ENCODE measurements at places on chromosomes 5 and 9.
A peak's percentile ranks its signal among the peaks of the same experiment; 100 is the strongest.

GRCh38 chr5:14212838-14213237 lies 69.7 kb downstream of the TRIO start:
- DNase-seq: no peak

- no peak for DNase-seq
Measured at GRCh38 chr5:2017540-2018389, 135.0 kb upstream of the IRX4 start.

- no peak for DNase-seq
Measured at GRCh38 chr5:74028406-74028805, 402.4 kb downstream of the ARHGEF28 start.

DNA sequence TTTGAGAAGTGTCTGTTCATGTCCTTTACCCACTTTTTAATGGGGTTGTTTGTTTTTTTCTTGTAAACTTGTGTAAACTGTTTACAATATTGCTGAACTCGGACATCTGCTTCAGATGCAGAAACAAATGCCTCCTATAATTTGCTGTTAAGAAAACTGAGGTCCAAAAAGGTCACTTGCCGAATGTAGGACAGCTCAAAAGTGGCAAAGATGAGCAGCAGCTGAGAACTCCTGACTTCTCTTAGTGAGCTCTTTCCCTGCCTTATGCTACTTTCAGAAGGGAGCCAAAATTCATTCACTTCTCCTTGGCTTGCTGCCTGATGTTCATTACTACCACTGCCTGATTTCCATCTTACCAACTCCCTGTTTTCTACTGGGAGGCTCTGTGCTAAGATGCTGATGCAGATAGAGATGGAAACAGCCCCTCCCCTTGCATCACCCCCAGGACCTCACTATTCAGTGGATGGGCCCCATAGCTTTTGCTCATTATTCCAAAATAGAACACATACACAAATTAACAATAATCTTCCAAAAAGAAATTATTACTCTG lies 60.1 kb downstream of the SEMA6A start:
- DNase-seq: no peak

DNA sequence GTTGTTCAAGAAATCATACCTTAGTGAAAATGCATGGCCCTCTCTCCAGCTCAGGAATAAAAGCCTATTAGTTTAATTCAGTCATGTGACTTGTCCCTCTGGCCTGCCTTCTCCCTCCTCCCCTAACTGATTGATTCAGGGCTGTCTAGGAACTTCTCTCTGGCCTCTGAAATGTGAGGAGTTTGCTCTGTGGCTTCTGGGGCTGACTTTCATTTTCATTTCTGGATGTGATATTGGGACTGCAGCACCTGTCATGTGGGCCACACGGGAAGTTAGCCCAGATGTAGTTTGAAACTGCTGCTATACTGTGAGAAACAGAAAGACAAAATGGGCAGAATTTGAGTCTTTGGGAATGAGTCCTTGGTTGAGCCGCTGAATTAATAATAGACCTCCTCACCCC lies 44.8 kb downstream of the PARP8 start:
- peak; percentile 37 for DNase-seq

DNA sequence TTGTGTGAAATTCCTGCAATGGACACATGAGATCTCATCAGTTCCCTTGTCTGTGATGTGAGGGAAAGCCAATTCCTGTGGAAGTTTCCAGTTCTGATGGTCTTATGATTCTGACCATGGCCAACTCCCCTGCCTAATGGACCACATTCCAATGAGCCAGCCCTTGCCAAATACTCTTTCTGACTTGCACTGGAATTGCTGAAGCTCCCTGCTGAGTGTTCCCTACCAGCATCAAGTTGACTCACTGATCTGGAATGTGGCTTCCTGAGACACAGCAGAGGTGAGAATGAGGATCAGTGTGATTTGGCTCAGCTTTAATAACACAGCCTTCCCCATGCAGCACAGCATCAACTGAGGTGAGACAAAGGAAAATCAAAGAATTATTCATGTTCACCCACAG lies 427.8 kb downstream of the KDM4C start:
- DNase-seq: no peak

GRCh38 chr5:73808911-73809310 lies 182.9 kb downstream of the ARHGEF28 start:
- no peak for DNase-seq

DNA sequence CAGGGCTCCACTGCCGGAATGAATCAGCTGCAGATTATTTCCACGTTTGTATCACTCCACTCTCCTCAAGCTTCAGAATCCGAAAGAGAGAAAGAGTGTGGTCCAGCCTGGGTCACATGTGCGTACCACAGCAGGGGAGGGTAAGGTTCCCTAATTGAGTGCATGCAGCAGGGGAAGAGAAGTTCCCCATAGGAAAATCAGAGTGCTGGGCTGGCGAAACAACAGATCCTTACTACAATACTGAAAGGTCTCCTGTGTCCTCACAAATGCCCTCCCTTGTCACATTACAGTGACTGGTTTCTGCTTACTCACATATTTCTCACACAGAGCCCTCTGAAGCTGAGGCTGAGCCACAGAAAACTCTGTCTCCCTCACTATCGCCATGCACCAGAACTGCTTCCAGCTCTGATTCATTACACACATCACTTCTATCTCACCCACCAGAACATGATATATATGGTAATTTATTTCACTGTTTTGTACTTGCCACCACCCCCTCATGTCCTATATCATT lies 532.2 kb upstream of the TUSC1 start:
- DNase-seq: no peak

- peak; percentile 17 for DNase-seq
Measured at GRCh38 chr9:34929506-34930102, 28.5 kb upstream of the PHF24 start.

DNA sequence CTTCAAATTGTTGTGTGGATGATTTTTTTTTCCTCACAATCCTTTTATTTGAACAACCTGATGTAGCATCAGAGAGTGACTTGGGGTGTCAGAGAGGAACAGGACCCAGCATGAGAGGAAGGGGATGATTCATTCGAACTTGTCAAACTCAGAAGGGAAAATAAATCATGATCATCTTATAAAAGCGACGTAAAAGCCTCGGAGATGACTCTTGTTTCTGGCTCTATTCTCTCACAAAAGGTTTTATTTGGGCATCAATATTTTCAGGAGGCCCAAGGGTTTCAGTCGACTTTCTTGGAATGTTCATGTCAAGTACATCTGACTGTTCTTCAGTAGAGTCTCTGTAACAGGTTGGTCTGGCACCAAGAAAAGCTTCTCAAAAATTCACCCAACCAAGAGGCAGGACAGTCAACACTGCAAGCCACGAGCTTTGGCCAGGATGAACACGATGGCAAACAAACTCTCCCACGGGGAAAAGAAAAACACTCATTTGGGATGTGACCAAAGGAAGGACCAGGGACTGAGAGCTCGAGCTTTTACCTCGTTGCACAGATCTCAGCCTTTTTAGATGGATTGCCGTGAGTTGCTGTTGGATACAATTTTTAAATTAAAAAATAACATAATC lies 55.1 kb downstream of the ANKH start:
- no peak for DNase-seq

- no peak for DNase-seq
Measured at GRCh38 chr5:181121675-181122561, 9.1 kb downstream of the OR2V1 start.

DNA sequence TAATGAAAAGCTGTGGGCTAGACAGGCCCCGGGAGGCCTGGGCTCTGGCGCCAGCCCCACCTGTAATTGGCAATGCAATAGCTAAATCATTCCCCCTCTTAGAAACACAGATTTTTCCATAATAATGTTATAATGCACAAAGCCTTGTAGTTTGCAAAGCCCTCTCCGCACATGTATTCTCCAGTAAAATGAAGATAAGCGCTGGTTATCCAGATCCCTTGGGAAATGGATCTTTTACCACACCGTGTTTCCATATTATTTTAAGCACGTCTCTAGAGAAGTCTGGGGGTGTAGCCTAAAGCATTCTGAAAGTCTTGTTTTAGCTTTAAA lies 1.1 kb upstream of the APBA1 start:
- DNase-seq: no peak

DNA sequence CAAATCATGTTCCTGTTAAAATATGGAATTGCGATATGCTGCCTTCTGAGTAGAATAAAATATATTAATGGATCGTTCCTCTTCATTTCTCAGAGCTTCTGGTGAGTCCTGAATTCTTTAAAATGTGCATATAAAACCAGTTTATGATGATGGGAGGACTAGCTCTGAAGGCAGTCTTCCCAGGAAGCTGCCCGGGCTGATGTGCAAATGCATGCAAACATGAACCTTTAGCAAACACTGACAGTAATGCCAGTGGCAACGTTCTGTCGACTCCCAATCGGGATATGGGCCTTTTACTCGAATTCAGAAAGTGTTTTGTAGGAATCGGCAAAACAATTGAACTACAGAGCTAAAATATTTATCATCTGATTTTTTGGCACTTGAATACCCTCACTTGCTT lies 93.6 kb downstream of the TLE4 start:
- DNase-seq: no peak

DNA sequence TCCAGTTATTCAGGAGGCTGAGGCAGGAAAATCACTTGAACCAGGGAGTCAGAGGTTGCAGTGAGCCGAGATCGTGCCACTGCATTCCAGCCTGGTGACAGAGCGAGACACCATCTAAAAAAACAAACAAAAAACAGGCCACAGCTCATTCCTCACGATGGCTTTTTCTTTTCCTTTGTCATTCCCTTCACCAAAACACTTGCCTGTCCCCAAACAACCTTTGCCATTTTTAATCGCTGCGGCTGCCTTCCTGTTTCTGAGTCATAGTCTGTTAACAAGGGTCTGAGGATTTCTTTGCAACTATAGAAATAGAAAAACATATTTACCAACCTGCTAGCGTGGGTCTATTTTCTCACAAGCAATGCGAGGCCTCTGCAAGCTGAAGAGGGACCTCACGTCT lies 123.0 kb upstream of the FSTL4 start:
- DNase-seq: no peak

- no peak for DNase-seq
Measured at GRCh38 chr5:56358703-56359681, 125.9 kb upstream of the ANKRD55 start.

DNA sequence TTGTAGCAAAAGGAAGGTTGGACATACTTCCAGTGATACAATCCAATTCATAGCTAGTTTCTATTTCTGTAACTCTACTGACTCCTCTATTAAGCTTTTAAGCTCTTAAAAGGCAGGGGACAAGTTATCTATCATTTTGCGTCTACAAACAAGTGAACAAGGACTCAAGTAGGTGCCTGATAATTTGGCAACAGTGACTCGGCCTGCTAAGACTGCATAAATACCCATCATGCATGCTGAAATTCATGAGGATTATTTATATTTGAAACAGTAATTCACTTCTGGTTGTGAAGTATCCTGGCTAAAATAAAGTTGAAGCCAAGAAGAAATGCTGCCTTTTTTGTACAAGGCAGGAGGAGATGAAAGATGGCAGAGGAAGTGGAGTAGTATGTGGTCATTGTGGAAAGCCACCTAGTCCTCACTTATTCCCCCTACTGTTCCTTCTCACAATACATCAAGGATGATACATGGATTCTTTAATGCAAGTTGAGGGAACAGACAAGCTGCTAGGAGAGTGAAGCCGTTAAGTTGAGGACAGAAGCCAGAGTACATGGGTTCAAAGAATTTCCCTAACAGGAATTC lies 74.0 kb downstream of the MRPS27 start:
- no peak for DNase-seq

DNA sequence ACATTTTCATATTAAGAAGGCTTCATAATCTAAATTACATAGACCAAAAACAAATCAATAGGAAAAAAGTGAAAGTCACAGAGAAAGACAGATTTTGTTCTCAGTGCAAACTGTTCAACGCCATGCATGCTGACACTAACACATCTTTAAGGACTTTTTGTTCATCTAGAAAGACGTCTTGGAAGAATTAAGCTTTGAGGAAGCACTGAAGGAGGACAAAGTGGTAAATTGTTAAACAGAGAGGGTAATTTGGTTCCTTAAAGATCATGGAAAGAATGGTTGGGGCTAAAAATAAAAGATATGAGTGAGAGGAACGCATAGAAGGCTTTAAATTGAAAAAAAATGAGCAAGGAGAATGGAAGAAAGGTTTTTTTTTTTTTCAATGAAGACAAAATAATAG lies 9.1 kb downstream of the MEGF9 start:
- DNase-seq: no peak

DNA sequence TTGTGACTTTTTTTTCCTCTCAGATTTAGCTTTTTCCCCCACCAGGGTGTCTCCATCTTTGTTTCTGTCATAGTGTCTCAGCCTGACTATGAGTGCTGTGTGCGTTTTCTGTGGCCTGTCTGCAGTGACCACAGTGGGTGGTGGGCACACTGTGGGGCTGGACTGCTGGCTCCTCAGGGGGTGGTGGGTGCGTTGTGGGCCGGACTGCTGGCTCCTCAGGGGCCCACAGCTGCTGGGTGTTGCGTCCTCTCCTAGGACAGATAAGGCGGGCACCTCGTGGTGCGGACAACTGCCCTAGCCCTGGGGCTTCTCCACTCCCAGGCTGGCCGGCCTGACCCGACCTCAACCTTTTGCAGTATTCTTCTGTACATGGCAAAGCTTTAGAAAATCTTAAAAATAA lies 100.4 kb downstream of the EHMT1 start:
- DNase-seq: no peak

DNA sequence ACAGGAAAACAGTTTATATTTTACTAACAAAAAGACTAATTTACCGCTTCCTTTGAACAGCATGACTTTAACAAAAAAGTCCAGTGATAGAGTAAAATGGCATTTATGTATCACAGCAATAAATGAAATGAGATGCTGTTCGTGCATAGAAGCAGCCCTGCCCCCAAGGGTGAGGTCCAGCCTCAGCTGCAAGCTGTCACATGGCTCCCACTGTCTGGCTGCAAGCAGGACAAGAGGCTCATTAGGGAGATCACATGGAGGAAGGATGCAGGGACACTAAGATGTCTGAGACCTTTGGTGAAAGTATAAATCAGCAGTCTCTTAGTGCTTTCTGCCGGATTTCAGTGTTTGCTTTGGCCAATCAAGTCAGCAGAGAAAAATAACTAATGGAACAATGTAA lies 23.0 kb downstream of the GDNF start:
- no peak for DNase-seq

- DNase-seq: no peak
Measured at GRCh38 chr5:76099286-76099702, 16.1 kb downstream of the SV2C start.

GRCh38 chr5:145946112-145946861 lies 9.9 kb downstream of the SH3RF2 start:
- DNase-seq: no peak

DNA sequence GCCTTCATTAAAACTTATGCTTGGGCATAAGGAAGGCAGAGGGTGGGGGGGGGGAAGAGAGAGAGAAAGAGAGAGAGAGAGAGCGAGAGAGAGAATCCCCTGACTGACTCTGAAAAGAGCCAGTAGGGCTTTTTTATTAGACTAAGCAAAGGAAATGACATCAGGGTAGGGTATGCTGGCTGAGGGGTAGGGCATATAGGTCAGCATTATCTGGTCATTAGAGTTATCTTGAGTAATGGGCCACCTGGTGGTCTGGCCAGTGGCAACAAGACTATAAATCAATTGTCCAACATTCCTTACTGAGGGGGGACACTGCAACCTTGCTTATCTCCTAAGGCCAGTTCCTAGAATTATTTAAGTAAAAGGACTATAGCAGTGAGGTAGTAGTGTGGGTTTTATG lies 67.2 kb downstream of the TSSK1B start:
- DNase-seq: no peak
